Activated T-helper 1 cell treated with anti-CD3 and anti-CD28 coated beads, Interleukin-12 subunit alpha, Interleukin-12 subunit beta, Interleukin-2, Interleukin-4 antibody, amounts not matched to agents 30 ng/mL and 10 ng/mL and 1 ng/mL, durations not matched to agents 14 hours and 24 hours and 36 hours (primary cell): ENCODE measurements at places on chromosomes 2 and 18.

GRCh38 chr2:72803151-72803550, 22.7 kb downstream of the EXOC6B start:
- no peak for DNase-seq

- no peak for DNase-seq
These were observed 395.3 kb upstream of the NXPH2 start for GRCh38 chr2:139175510-139175909.

DNA sequence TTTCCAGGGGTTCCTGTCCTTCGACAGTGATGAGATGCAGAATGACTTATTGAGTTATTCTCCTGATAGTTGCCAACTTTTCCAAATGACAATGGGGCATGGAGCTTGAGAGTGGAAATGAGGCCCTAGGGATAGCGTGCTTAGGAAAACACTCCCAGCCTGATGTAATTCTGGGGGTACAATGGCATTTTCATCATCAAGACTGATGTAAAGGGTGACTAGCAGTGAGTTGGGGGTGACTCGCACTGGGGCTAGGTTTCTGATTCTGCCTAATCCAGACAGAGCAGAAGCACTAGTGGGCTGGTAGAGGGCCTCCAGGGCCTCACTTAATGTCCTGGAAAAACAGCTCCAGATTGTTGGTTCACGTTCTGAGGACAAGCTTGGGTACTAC, 34.0 kb upstream of the IL37 start:
- no peak for DNase-seq

DNA sequence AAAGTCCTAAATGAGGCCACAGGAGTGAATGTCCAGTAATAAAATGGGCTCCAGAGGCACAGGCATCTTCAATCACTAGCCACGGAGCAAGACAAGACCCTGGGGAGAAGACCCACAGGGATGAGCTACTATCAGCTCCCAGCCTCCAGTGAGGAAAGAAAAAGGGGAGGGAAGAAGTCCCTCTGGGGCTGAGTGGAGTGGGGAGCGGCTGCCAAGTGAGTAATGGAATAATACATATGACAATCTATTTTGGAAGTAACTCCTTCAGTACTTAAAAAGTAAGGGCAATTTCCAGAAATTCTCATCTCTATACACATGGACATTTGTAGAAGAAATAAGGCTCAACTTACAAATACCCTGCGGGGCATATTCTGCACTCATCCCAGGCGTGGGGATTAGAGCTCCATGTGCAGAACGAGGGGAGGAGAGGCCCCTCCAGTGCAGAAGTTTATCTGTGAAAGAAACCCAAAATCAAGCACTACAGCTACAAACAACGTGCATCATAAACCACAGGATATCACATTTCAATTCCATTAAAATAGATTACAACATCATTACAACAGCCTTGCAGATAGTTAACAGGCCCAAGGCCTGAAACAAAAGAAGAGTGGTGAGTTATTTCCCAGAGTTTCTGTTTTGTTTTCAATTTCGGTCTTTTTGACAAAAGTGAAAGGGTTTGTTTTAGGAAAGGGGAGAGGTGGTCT, 84.9 kb downstream of the BCL11A start:
- no peak for DNase-seq

DNA sequence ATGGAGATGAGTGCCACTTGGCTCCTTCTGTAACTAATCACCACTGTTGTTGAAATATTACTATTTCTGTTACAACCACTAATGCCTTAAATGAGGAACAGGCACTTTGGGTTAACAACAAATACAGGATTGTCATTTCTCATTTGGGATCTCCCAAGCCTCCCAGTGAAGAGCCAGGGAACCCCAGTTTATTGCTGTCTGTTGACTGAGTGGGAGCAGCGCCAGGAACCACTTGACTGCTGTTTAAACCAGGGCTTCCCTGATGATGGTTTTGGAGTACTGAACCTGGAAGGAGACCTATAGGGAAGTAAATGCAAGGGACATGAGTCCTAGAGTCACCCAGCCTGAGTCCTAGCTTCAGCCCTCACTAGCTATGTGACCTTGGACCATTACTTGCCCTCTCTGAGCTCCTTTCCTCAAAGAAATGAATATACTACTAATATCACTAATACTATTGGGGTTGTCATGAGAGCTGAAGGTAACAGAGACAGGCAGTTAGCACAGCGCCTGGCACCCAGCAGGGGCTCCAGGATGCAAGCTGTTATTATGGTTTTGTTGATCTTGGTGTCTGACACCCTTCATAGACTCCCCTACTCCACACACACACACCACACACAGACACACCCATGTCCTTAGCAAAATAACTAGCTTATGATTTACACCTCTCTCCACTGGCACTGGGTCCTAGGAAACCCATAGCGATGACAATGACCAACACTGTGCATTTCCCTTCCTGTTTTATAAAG, 104.2 kb upstream of the FZD7 start:
- no peak for DNase-seq

DNA sequence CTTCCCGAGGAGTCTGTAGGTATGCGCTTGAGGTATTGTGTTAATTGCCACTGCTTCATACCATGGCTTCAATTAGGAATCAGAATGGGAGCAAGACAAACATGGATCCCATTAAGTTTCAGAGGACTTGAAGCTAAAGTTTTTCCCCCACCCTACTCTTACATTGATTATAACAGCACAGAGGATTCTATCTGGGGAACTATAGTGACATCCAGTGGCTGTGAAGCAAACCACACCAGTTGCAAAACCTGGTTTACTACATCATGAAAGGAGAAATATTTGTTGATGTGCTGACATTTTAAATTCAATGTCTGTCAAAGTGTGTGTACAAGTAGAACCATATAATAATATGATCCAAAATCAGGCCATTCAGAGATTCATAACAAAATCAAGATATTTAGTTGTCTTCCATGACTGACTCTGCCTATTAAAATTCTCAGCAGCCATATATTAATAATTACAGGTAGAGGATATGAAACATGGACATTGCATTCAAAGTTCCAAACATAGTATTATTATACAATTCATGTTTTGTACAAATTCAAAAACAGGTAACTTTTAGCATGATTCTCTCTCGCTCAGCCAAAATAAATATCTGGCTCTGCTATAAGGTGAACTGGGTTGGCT, 82.9 kb downstream of the GRB14 start:
- DNase-seq: no peak

GRCh38 chr2:43461453-43462073, 134.3 kb downstream of the THADA start:
- DNase-seq: no peak

DNA sequence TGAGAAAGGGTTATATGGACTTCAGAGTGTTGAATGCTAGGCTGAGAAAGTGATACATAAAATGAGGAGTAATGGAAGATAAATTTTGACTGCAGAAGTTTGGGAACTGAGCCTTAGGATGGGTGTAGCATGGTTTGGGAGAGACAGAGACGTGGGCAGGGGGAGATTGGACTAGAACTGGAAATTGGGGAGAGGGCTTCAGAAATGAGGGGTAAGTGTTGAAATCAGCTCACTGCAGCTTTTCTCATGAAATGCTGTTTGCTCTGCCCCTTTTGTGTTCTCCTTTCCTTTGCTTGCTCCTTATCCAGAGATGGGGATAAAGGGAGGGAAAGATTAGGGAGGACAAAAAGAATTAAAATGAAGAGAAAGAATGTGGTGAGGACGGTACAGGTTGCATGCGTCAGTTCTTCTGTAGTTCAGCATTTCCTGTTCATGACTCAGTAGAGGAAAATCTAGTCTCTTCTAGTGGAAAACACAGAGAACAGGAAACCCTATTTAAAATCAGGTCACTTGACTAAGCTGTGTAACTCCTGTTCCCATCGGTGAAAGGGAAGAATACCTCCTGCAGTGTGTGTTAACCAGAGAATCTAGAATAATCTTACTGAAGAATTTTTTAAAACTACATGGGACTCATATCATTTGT, 105.6 kb downstream of the CRIM1 start:
- DNase-seq: no peak

DNA sequence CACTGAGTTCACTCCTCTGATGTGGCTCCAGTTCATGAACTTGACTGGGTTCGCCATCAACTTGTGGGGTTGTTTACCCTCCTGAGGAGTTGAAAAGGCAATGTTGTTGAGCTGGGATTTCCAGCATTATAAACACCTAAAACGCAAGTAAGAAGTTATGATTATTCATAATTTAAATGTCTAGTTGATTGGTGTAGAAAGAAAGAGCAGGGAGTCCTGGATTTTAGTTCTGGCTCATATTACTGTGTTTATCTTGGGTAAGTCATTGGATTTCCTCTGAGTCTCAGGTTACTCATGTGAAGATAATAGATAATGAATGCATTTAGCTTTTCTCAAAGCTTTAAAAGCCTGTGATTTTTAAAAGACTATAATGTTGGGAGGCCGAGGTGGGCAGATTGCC, 438.0 kb upstream of the CDH20 start:
- no peak for DNase-seq

- DNase-seq: no peak
These were observed 57.4 kb downstream of the C18orf54 start for GRCh38 chr18:54415086-54415485.

DNA sequence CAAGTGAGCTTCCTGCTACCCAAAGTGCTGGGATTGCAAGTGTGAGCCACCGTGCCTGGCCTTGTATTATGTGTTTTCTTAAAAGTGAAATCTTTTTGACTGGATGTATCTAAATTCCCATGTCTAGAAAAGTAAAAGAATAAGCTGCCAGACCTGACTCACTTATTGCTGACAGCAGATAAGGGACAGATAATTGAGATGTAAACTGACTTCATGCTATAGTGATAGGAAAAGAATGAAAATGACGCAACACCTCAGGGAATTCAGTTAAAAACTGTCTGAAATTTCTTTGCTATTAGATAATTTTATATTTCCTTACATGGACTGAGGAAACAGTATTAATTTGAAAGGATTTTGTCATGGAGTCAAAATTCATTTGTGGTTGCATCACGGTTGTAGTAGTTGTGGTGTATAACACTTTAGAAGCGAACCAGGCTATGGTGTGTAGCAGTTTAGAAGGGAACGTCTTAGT, 19.4 kb downstream of the TTC27 start:
- DNase-seq: no peak

- DNase-seq: no peak
These were observed 13.2 kb upstream of the SULT1C3 start for GRCh38 chr2:108226564-108226963.

DNA sequence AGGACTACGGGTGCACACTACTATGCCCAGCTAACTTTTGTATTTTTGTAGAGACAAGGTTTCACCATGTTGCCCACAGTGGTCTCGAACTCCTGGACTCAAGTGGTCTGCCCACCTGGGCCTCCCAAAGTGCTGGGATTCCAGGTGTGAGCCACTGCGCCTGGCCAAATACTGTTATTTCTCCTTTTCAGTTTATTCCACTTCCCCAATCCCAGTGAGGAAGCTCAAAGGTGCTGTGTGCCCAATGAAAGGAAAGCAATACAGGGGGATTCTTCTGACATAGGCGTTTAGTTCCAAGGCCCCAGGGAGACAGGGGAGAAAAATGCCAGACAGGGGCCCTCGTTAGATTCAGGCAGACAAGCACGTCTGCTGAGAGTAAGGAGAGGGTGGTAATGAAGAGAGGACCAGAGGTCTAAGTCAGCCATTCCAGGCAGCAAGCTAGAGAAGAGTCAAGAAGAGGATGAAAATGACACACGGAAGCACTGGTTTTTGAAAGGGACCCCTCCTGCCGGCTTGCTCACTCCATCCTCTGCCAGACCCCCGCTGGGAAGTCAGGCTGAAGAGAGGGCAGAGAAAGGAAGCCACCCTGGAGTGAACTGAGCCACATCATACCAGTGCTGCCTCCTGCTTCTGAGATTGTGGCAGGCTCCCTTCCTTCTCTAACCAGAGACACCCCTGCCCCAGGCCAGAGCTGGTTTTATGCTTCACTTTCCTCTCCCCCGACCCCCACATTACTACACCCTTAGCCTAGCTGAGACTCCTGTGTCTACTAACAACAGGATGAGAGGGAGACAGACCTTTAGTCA, 6.7 kb downstream of the INO80C start:
- DNase-seq: no peak

DNA sequence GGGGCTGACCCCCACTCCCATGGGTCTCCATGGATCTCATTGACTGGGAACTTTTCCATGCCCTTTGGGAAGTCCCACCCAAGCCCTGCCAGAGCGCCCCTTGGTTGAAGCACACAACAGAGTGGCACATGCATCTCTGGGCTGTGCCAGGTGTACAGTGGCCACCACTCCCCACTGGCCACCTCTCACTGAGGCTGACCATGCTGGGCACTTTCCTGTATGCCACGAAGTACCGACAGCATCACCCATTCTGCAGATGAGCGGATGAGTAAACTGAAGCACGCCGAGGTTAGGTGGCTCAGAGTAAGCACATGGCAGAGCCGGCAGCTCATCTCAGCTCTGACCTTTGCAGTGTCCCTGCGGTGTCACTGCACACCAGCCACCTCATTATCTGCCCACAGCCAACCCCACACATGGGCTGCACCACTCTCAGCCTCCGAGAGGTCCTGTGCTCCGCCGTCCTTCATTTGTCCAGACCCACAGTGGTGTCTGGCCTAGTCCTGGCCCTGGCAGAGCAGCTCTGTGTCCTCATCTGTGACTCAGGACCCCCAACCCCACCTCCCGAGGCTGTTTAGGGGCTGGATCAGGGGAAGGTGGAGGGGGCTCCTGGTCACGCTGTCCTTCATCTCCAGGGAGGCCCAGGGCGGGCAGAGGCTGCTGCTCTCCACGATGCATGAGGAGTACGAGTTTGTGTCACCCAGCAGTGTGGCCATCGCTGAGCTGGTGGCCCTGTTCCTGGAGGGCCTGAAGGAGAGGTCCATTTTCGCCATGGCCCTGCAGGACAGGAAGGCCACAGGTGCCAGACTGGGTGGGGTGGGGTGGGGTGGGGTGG, 18.0 kb upstream of the GPR17 start:
- DNase-seq: no peak

DNA sequence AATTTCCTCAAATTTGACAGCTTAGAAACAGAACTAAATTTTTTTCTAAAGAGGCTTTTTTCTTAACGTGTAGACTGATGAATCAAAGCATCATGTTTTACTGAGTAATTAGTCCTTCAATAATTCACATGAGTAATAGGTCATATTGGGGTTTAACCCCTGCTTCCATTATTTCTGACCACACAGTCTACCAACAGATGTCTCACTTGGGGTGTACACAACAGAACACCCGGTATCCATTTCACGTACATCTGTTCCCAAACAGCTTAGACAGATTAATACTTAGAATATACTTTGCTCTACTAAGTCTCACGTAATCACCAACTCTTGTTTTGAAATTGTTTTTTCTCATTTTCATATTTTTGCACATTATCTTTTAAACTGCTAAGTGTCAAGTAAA, 14.8 kb downstream of the CERKL start:
- DNase-seq: no peak

- DNase-seq: no peak
These were observed 408.6 kb downstream of the CDH7 start for GRCh38 chr18:66159451-66159850.

GRCh38 chr2:137231628-137232027, 466.3 kb downstream of the THSD7B start:
- no peak for DNase-seq

DNA sequence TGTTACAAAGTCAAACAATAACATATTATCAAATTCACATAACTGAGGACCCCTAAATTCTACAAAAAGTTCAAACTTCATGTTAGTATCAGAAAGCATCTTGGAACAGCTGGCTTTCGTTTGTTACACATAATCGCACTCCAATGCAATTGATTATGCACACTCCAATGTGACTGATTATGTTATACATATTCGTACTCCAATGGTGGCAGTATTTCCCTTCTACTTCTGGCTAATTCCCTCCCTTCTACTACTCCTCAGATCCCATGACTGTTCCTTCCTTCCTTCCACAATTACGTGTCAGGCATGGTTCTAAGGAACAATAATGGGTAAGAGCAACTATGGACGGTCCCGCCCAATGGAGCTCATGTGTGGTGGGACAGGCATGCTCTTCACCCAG, 137.1 kb upstream of the CCDC150 start:
- no peak for DNase-seq

- DNase-seq: no peak
These were observed 8.4 kb downstream of the MYOM1 start for GRCh38 chr18:3211236-3211992.
